ENCODE measurements at places on chromosomes 6 and 20. TPM values are rescaled to one million over a fixed set of nuclear protein-coding genes. Genes with fewer than 3 reads are reported as not detected.

ASIP gene
- not detected for total RNA-seq

SAPCD1 gene
- not detected for total RNA-seq

GLP1R gene
- not detected for total RNA-seq

REM1 gene
- 8.5 TPM for total RNA-seq

TMEM200A gene
- 0.65 TPM for total RNA-seq

EPHA7 gene
- 262 TPM for total RNA-seq

SPAG4 gene
- total RNA-seq, result 3.0 TPM

ITPA gene
- total RNA-seq, result 27.2 TPM

FERMT1 gene
- total RNA-seq, result 0.34 TPM

AKAP12 gene
- total RNA-seq, result 215 TPM

IRAK1BP1 gene
- total RNA-seq, result 3.2 TPM

DNA sequence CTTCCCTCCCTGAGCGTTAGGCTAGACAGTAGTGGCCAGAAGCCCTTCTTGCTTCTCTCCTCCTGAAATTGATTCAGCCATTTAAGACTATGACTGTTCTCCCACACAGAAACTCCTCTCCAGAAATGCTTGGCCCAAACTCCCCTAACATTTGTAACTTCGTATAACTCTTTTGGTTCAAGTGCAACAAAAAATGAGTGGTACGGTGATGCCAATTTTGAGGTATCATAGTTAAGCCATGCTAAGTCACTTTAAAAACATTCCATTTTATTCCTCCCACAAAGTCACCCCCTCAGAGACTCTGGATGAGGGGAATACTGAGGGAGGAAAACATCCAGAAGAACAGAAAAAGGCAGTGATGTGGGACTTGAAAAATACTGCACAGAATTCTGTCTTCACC lies 21.1 kb upstream of the ROS1 start:
- DNase-seq, result no peak
- no peak overlapping the region for H3K4me3 ChIP-seq
- no peaks in the 10 kb centered on the region for H3K27me3 ChIP-seq
- no peak overlapping the region for H3K27ac ChIP-seq
- no peaks in the 10 kb centered on the region for H3K36me3 ChIP-seq

GRCh38 chr6:159899994-159900745 lies 9.4 kb downstream of the MAS1 start:
- H3K27ac ChIP-seq, result no peak overlapping the region
- H3K4me1 ChIP-seq, result no peaks in the 10 kb centered on the region
- H3K27me3 ChIP-seq, result no peaks in the 10 kb centered on the region
- DNase-seq, result no peak
- H3K4me3 ChIP-seq, result no peak overlapping the region
- H3K36me3 ChIP-seq, result no peaks in the 10 kb centered on the region

DNA sequence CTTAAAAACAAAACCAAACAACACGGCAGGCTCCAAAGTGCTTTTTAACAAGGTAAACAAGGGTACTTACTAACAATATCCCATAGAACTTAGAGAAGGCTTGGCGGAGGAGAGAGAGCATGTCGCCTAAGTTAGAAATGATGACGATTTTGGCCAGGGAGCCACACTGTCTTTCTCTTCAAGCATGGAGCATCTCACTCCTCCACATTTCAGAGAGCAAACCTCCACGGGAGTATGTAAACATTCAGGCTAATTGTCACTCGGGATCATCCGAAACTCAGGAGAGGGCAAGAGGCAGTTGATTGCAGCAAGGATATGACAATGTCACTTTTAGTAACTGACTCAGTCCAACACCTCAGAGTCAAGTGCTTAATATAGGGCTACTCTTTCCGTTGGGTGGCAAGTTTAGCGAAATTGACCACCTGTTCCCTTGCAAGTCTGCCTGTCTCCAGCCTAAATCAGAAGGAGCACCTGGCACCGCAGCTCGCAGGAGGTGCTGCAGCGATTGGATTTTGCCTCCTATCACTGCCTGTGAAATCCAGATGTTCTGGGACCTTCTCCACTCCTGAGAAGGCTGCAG lies 65.8 kb upstream of the RPS6KA2 start:
- no peak for DNase-seq
- no peak overlapping the region for H3K27ac ChIP-seq
- no peak overlapping the region for H3K4me3 ChIP-seq
- peaks cover 18% of the 10 kb centered on the region for H3K4me1 ChIP-seq
- H3K27me3 ChIP-seq, result no peaks in the 10 kb centered on the region
- H3K36me3 ChIP-seq, result no peaks in the 10 kb centered on the region

GRCh38 chr20:58025233-58025632 lies 203.2 kb downstream of the ANKRD60 start:
- H3K36me3 ChIP-seq, result no peaks in the 10 kb centered on the region
- no peaks in the 10 kb centered on the region for H3K27me3 ChIP-seq
- no peak overlapping the region for H3K4me3 ChIP-seq
- DNase-seq, result no peak
- H3K27ac ChIP-seq, result no peak overlapping the region

- H3K27ac ChIP-seq, result no peak overlapping the region
- DNase-seq, result no peak
- no peaks in the 10 kb centered on the region for H3K36me3 ChIP-seq
- H3K4me1 ChIP-seq, result peaks cover 85% of the 10 kb centered on the region
These were observed 22.6 kb downstream of the SNX9 start for GRCh38 chr6:157845493-157846259.

DNA sequence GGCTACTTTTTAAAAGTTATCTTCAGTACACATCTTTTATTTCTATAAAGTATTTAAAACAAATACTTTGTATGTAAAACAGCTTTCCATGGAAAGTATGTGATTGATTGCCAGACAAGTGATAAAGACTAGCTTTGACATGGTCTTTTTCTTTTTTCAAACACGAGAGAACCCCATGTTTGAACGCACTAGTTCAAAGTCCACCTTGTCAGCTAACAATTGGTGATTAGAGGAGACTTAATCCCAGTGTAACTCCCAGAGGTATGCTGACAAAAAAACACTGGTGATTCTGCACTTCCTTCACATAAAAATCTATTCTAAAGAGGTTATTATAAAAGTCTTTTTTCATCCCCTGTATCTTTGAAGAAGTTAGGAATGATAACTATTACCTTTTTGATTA lies 438.1 kb downstream of the GJA1 start:
- H3K4me3 ChIP-seq, result no peak overlapping the region
- H3K4me1 ChIP-seq, result no peaks in the 10 kb centered on the region
- DNase-seq, result no peak
- no peaks in the 10 kb centered on the region for H3K27me3 ChIP-seq

DNA sequence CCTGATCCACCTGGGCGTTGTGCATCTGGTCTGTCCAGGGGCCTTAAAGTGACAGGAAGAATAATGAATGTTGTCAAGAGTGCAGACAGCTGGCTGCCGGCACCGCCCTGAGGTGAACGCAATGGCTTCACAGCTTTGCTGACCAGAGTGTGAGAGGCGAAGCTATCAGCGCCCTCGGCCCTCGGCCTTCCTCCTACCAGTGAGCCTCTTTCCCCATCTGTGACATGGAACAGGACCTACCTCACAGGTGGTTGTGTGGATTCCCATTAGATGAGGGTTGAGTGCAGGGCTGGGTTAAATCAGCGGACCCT lies 54.8 kb downstream of the CTCFL start:
- peak overlapping the region; percentile 71 for H3K27ac ChIP-seq
- peaks cover 56% of the 10 kb centered on the region for H3K4me1 ChIP-seq
- DNase-seq, result no peak
- H3K36me3 ChIP-seq, result no peaks in the 10 kb centered on the region
- no peaks in the 10 kb centered on the region for H3K27me3 ChIP-seq

GRCh38 chr20:10711903-10712451 lies 38.2 kb upstream of the JAG1 start:
- no peak overlapping the region for H3K4me3 ChIP-seq
- H3K27ac ChIP-seq, result no peak overlapping the region
- H3K4me1 ChIP-seq, result no peaks in the 10 kb centered on the region
- H3K27me3 ChIP-seq, result no peaks in the 10 kb centered on the region
- no peak for DNase-seq

- H3K4me1 ChIP-seq, result no peaks in the 10 kb centered on the region
- H3K27ac ChIP-seq, result no peak overlapping the region
- H3K4me3 ChIP-seq, result no peak overlapping the region
- no peaks in the 10 kb centered on the region for H3K36me3 ChIP-seq
- H3K27me3 ChIP-seq, result no peaks in the 10 kb centered on the region
These were observed 39.8 kb downstream of the CD164 start for GRCh38 chr6:109342506-109342905.
